Left ventricle myocardium superior (tissue), 1 donor: ENCODE measurements at places on chromosomes 1 and 21.

GRCh38 chr1:3346478-3346877 lies 108.0 kb upstream of the ARHGEF16 start:
- no peak for DNase-seq

GRCh38 chr1:1137256-1138045 lies 21.6 kb upstream of the C1orf159 start:
- no peak for DNase-seq

- DNase-seq, result peak; percentile 31
These were observed 85.2 kb upstream of the VAV3 start for GRCh38 chr1:108050158-108050557.

- no peak for DNase-seq
These were observed 12.5 kb downstream of the RGS8 start for GRCh38 chr1:182671750-182672486.

DNA sequence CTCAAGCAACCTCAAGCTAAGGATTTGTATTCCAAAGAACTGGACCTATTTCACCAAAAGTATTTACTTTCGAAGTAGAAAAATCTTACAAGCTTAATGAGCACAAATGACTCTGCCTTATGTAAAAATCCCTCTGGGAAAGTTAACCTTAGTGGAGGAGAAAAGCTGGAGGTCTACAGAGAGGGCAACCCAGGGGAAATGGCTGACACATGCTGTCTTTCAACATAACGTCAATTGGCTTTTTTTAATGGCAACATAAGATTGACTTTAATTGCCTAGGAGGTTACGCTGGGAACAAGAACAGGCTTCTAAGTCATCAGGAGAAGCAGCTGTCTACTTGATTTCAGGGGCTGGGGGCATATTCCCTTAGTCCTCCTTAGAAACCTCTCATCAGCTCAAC lies 52.3 kb downstream of the UTP25 start:
- no peak for DNase-seq

GRCh38 chr1:68308034-68308433 lies 75.7 kb upstream of the WLS start:
- DNase-seq, result no peak

- no peak for DNase-seq
These were observed 22.5 kb downstream of the FMN2 start for GRCh38 chr1:240114222-240114621.

DNA sequence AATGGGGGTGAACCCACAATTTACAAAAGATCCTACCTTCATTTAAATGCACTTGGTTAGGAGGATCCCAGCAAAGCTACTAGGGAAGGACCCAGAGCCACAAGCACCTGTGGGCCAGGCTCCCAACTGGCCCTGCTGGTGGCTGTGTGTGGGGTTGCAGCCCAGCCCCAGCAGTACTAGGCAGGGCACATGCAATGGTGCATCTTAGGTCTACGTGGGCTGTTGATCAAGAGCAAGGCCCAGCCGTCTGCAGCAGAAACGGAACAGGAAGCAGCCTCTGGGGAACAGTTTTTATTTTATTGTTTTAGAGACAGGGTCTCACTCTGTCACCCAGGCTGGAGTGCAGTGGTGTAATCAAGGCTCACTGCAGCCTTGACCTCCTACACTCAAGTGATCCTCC lies 134.1 kb upstream of the RAB4A start:
- no peak for DNase-seq

DNA sequence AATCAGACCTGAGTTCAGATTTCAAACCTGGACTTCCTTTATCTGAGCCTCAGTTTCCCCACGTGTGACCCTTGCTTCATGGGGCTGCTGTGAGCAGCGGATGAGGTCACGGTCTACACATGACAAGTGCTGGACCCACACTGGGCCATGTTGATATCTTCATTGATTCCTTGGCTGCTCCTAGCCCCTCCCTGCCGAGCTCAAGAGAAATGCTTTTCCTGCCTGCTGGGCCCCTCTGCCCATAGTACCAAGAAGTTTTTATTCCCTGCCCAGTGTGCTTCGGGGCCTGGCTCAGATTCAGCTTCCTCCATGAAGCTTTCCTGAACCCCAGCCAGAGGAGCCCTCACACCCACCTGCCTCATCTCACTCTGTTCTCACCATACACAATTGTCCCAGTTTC lies 181.6 kb downstream of the PTPRU start:
- DNase-seq, result no peak

DNA sequence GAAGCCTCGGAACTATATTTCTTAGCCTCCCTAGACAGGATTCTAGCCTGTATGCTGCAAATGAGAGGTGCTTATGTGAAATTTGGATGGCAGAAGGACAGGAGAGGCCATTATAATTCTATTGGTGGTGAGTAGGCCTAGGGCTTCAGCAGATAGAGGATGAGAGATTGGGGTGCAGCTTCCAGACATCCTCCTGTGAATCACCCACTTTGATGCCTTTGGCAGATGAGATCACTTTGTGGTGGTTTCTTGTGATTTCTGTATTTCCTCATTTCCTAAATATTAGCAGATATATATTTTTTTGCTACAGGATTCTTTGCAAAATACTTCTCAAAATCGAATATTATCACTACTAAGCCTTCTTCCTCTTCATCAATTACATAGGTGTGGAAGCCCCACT lies 37.3 kb downstream of the MFSD2A start:
- DNase-seq, result no peak

DNA sequence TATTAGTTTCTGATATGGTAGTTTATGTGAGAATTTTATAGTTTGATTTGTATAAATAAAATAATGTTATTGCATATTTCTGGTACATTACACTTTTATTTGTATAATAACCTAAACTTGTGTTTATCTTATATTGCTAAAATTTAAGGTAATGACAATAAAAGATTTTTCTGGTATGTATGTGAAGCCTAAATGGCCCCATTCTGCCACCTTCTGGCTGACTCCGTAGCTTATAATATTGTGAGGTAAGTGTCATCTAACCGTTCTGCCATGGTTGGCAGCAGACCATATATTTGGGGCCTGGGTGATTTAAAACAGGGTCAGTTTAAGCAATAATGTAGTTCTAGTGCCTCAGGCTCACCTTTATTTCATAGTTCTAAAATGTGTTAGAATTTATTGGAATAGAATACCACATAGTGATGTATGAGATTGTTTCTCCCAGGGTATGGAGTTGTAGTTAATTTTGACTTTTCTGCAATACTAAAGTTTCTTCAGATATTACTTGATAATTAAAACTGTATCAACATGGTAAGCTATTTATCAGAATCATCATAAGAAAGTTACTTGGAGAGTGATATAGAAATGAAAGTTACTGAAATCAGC lies 21.2 kb upstream of the PRKACB start:
- DNase-seq, result peak; percentile 38

DNA sequence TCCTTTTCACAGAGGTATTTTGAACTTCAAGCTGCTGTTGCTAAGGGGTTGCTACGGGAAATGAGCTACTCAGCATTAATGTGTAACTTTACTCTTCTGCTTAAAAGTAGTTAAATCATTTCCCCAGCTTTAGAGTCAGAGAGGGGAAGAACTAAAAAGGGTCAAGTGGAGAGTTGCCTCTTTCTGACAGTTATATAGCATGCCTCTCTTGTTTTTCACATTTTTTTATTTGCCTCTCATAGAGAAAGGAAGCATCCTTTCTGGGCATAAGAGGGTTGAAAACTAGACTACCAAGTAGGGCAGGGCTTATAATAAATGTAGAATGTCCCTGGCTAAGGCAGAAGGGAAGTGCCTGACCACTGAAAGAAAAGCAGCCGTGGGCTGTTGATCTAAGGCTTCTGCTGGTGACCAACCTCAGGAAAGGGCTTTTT lies 10.1 kb upstream of the ELAVL4 start:
- DNase-seq, result no peak

- no peak for DNase-seq
These were observed 40.0 kb downstream of the TYW3 start for GRCh38 chr1:74772945-74773344.

DNA sequence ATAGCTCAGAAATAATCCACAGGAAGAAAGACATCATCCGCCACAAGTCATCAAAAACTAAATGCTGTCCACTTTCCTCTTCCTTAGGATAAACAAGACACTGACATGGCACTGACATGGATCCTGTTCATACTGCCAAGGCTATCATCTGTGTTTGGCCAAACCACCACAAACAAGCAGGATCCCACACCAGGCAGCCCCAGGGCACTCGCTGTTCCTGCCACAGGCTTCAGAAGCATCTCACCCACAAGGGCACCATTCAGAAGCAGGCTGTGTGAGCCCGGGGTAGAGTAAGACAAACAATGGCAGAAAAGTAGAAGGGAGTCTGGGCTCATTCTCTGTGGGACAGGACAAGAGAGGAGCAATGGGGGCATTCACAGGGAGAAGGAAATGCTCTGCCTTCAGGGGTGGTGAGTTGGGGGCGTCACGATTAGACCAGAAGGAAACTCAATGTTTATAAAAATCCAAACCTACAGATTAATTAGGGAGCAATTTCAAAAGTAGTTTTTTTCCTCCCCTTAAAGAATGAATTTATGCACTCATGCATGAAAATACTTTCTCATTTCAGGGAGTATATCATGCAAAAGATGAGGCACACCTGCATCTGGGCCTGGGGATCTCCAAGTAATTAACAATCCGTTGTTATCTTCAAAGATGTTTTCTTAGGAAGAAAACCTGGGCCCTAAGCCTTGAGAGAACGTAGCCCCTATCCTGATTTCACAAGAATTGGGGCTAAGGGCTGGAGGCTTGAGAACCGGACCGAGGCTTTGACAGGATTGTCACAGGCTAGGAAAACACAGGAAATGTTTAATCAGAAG lies 43.3 kb upstream of the ATP1A1 start:
- no peak for DNase-seq

DNA sequence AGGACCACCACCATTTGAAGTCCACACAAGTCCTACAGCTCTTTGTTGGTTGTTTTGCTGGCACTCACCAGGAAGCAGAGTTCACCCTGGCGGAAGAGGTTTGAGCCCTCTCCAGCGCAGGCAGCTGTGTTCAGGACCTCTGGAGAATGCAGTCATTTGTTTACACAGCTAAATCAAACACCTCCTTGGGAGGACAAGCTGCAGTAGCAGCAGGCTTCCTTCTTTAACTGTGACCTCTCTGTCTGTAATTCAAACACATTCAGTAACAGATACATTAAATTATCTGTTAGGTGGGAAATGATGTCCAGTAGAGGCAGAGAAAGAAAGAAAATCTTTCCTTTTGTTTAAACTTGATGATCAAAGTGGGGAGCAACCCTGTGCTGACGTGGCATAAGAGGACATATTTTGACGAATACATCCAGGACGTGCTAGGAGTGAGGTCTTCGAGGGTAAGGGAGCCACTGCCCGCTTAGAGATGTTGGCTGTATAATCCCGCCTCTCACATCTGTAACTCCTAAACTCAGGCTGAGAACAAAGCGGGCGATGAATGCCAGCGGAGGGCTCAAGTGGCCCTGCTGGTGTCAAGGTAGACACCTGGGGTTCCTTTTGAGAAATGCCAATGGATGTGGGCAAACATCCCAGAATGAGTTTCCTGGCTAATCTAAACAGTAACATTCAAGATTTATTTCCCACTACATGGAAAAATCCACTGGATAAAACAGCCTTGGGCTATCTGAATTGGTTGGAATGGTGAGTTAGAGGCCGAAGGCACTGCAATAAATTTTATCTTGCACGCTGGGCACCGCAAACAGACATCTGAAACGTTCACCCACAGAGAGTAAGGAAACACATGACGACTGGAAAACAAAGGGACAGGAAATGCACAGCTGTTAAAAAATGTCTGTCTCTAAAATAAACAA lies 51.7 kb downstream of the ABCA4 start:
- peak; percentile 54 for DNase-seq

DNA sequence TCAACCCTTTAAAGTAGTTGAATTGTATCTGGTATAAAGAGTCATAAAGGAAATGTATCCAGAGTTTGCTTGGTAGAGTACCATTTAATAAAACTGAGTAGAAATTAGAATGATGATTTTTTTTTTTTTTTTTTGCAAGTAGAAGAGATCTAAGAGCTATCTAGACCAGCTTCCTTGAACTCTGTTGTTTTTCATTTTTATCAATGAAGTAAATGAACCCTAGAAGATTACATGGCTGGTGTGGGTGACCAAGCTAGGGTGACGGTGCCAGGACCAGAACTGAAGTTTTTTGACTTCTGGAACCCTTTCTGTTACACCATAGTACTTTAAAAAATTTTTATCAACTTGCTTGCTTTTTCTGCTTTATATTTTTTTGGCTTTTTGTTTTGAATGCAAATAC lies 36.9 kb downstream of the MACO1 start:
- no peak for DNase-seq

GRCh38 chr1:5827516-5827915 lies 164.7 kb downstream of the NPHP4 start:
- DNase-seq, result no peak

GRCh38 chr1:89557445-89557825 lies 32.8 kb downstream of the LRRC8B start:
- no peak for DNase-seq

DNA sequence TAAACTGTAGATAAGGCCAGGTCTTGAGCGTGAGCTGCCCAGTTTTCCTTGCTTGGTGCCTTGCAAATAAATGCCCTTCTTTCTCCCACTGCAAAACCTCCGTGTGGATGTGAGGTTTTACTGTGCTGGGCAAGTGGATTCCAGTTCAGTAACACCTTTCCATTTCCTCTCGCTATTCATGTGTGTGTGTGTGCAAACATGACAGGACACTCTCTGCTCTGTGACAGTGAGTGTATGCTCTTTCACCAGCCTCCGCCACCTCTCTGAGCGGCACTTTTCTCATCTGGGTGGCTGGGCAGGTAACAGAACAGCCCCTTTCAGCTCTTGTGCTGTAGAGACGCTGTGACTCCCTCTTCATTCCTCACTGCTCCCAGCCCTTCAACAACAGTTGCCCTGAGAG lies 23.9 kb downstream of the CNIH3 start:
- DNase-seq, result no peak

DNA sequence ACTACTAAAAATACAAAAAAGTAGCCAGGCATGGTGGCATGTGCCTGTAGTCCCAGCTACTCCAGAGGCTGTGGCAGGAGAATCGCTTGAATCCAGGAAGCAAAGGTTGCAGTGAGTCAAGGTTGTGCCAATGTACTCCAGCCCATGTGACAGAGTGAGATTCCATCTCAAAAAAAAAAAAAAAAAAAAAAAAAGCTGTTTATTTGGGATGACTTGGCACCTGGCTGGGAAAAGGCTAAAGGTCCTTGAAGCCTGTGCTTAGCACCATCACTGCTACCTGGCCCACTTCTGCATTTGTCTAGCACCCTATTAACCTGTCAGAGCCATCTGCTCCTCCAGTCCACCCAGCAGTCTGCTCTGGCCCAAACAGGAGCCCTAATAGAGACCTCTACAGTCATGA lies 25.0 kb downstream of the PRDX6 start:
- DNase-seq, result no peak

DNA sequence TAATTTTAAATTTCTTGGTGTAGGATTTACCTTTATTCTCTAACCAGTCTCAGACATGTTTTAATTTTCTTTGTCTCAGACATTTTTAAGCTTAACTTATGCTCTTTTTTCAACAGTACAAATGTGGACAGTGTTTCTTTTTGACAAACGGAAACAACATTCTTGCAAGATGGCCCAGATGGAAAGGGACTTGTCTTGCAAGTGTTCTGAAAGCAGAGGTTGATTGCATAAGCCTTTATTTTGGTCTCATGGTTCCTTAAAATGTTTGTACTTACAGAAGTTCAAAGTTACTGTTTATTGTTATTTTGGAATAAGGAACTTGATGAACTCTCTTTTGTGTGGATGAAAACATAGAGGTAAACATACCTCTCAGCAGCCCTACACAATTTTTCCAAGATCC lies 22.9 kb downstream of the SMAP2 start:
- no peak for DNase-seq
